ENCODE measurements at places on chromosomes 7 and 10. TPM values are rescaled to one million over a fixed set of nuclear protein-coding genes. Genes with fewer than 3 reads are reported as not detected.
A peak's percentile ranks its signal among the peaks of the same experiment; 100 is the strongest.

DNA sequence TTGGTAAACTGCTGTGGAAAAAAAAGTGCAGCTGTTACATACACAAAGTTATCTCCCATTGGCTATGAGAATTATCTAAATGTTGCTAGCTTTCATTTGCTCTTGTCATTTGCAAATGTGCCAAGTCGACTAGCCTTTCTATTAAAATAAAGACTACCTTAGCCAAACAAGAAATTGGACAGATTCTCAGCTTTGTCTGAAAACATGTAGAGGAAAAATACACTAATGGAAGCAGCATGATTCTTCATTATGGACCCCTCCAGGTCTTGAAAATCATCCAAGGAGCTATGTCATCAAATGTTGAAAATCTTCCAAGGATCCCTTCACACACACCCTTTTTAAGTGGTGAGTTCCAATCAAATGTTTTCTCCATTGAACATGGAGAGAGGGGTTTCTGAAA, 237.7 kb downstream of the ETV1 start:
- H3K36me3 ChIP-seq, result no peaks in the 10 kb centered on the region
- no peak for DNase-seq
- no peak overlapping the region for H3K4me3 ChIP-seq
- H3K4me1 ChIP-seq, result no peaks in the 10 kb centered on the region

- no peak overlapping the region for H3K27ac ChIP-seq
- H3K27me3 ChIP-seq, result no peaks in the 10 kb centered on the region
- no peak overlapping the region for H3K4me3 ChIP-seq
- DNase-seq, result no peak
- H3K4me1 ChIP-seq, result no peaks in the 10 kb centered on the region
- H3K36me3 ChIP-seq, result peaks cover 60% of the 10 kb centered on the region
Observed at GRCh38 chr7:141609576-141609975, 58.4 kb downstream of the AGK start.

DNA sequence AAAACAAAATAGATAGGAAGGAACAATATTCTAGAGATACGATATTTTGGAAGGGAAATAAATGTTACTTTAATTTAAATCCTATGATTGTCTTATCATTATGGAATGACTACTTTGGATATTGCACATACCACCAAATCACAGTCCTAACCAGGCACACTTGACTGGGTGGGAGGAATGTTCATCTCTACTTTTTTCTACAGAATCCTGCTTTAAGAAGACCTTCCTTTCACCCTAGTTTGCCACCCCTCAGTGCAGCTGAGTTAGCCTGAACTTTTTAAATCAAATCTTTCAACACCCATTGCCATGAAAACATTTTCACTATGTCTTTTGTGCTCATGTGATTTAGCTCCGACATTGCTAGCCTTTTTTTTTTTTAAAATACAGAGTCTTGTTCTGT, 38.1 kb downstream of the RELN start:
- no peak overlapping the region for H3K27ac ChIP-seq
- no peaks in the 10 kb centered on the region for H3K4me1 ChIP-seq
- no peak for DNase-seq
- no peak overlapping the region for H3K4me3 ChIP-seq

GRCh38 chr10:74320717-74321116, 169.7 kb downstream of the ADK start:
- no peaks in the 10 kb centered on the region for H3K27me3 ChIP-seq
- H3K27ac ChIP-seq, result no peak overlapping the region
- H3K4me3 ChIP-seq, result no peak overlapping the region
- no peaks in the 10 kb centered on the region for H3K4me1 ChIP-seq

GRCh38 chr10:77318739-77319138, 318.9 kb downstream of the KCNMA1 start:
- no peaks in the 10 kb centered on the region for H3K36me3 ChIP-seq
- peaks cover 28% of the 10 kb centered on the region for H3K27me3 ChIP-seq
- H3K4me3 ChIP-seq, result no peak overlapping the region
- H3K27ac ChIP-seq, result no peak overlapping the region
- H3K4me1 ChIP-seq, result no peaks in the 10 kb centered on the region

DNA sequence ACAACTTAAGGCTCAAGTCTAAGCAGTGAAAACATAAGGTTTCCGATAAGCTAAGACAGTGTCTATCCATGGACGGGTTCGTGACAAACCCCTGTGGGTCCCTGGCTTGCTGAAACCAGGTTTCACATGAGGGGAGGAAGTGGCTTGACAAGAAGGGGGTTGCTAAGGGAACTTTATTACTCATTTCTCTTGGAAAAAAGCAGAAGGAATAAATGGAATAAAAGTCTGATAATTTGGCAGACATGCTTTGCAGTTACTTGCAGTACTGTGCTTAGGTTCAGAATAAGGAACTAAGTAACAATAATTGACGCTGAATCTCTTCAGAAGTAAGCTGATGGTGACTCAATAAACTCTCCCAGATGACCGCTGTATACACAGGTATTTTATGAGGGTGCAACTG, 34.7 kb downstream of the RBM17 start:
- peaks cover 41% of the 10 kb centered on the region for H3K4me1 ChIP-seq
- DNase-seq, result no peak
- no peaks in the 10 kb centered on the region for H3K27me3 ChIP-seq
- H3K4me3 ChIP-seq, result no peak overlapping the region
- H3K36me3 ChIP-seq, result no peaks in the 10 kb centered on the region
- H3K27ac ChIP-seq, result peak overlapping the region; percentile 75

DNA sequence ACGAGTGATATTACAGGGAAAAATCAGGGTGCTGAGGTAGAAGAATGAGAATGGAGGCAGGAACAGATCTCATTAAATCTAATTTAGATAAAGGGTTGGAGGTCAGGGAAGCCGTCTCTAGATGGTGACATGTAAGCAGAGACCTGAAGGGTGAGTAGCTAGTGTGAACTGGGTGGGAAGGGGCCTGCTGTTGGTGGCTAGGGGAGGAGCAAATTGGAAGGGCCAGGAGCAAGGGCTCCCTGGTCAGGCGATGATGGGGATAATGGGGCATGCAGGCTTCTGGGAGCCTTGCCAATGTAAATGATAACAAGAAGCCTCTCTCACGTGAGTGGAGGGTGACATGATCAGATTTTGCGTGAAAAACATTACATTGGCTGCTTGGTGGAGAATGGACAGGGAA, 76.3 kb downstream of the WDFY4 start:
- H3K4me1 ChIP-seq, result no peaks in the 10 kb centered on the region
- DNase-seq, result no peak
- H3K36me3 ChIP-seq, result no peaks in the 10 kb centered on the region
- H3K4me3 ChIP-seq, result no peak overlapping the region
- no peaks in the 10 kb centered on the region for H3K27me3 ChIP-seq

- no peak overlapping the region for H3K27ac ChIP-seq
- no peak overlapping the region for H3K4me3 ChIP-seq
- DNase-seq, result no peak
- no peaks in the 10 kb centered on the region for H3K36me3 ChIP-seq
Observed at GRCh38 chr7:81527651-81528050, 242.2 kb downstream of the HGF start.

PDZD7 gene
- total RNA-seq, result 0.18 TPM

DNA sequence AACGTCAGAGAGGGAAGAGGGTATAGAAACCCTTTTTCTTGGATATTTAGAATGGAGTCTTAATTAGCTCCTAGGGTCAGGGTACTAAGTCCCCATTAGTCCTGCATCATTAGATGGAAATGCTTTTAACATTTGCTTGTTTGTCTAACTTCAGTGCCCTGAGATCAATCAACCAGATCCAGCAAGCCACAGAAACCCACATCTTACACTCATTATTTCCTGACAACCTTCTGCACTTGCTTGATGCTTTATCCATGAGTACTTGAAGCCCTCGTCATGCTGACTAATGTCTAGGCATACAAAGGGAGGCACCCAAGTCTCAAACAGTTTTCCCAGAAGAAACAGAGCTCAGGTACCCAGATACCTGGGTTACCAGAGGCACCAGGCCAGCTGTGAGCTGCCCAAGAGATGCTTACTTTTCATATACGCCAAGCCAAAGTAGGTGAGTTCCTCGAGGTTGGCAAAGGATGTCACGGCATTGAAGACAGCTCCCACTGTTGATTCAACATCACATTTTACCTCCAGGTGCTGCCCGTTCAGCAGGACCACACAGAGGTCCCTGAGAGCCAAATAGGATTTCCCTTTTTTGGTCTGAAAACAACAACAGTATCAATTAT, 42.7 kb downstream of the FRMPD2 start:
- H3K27me3 ChIP-seq, result no peaks in the 10 kb centered on the region
- H3K4me3 ChIP-seq, result no peak overlapping the region
- no peak overlapping the region for H3K27ac ChIP-seq
- no peak for DNase-seq
- H3K4me1 ChIP-seq, result no peaks in the 10 kb centered on the region
- H3K36me3 ChIP-seq, result no peaks in the 10 kb centered on the region

- H3K27ac ChIP-seq, result no peak overlapping the region
- no peaks in the 10 kb centered on the region for H3K4me1 ChIP-seq
- H3K36me3 ChIP-seq, result no peaks in the 10 kb centered on the region
Observed at GRCh38 chr10:130215931-130216231, 79.7 kb downstream of the GLRX3 start.

DNA sequence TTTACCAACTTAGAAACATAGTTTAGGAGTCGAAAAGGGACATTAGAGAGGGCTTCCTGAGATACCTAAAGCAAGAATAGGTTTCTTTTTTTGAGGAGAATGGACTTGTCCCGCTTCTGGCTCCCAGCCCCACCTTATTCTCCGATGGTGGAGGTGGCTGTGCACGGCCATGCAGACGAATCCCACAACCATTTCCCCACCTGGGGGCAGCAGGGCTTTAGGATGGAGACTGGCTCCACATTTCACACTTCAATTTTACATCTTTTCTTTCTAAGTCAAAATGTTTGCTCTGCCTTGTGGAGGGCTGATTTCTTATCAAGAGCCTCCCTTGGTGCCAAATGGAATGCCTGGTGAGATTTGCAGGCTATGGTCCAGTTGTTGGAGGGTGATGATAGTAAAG, 118.5 kb downstream of the GLRX3 start:
- H3K27ac ChIP-seq, result no peak overlapping the region
- H3K4me1 ChIP-seq, result no peaks in the 10 kb centered on the region
- no peak overlapping the region for H3K4me3 ChIP-seq
- no peak for DNase-seq
- no peaks in the 10 kb centered on the region for H3K36me3 ChIP-seq

DNA sequence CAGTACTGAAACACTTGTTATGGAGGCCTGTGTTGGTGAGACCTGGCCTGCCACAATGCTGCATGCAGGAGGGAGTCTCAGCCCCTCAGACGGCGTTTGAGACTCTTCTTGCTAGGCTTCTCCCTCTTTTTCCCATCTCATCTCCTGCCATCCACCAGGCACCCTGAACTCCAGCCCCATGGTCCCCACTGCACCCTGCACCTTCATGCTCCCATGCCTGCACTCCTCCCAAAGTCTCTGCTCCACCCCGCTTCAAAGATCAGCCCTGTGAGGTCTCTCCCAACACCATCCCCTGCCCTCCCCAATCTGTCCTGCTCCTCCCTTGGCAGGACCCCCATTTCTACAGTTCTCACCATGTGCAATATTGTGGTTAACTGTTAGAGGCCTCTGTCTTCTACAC, 61.7 kb downstream of the VOPP1 start:
- H3K27me3 ChIP-seq, result no peaks in the 10 kb centered on the region
- no peaks in the 10 kb centered on the region for H3K36me3 ChIP-seq
- no peak for DNase-seq
- no peak overlapping the region for H3K4me3 ChIP-seq

DNA sequence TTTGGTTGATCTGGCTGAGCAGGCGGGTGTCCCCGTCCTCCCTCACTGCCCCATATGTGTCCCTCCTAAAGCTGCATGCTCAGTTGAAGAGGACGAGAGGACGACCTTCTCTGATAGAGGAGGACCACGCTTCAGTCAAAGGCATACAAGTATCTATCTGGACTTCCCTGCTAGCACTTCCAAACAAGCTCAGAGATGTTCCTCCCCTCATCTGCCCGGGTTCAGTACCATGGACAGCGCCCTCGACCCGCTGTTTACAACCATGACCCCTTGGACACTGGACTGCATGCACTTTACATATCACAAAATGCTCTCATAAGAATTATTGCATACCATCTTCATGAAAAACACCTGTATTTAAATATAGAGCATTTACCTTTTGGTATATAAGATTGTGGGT, 26.9 kb upstream of the TRIM56 start:
- peaks cover 78% of the 10 kb centered on the region for H3K27me3 ChIP-seq
- H3K4me1 ChIP-seq, result no peaks in the 10 kb centered on the region
- no peak overlapping the region for H3K27ac ChIP-seq

VWC2 gene
- total RNA-seq, result 9.1 TPM

HPS1 gene
- total RNA-seq, result 38.6 TPM

GRCh38 chr10:35611750-35612149, 6.6 kb downstream of the GJD4 start:
- no peaks in the 10 kb centered on the region for H3K4me1 ChIP-seq
- DNase-seq, result no peak
- H3K4me3 ChIP-seq, result no peak overlapping the region
- no peaks in the 10 kb centered on the region for H3K36me3 ChIP-seq
- no peaks in the 10 kb centered on the region for H3K27me3 ChIP-seq
- H3K27ac ChIP-seq, result no peak overlapping the region

DNA sequence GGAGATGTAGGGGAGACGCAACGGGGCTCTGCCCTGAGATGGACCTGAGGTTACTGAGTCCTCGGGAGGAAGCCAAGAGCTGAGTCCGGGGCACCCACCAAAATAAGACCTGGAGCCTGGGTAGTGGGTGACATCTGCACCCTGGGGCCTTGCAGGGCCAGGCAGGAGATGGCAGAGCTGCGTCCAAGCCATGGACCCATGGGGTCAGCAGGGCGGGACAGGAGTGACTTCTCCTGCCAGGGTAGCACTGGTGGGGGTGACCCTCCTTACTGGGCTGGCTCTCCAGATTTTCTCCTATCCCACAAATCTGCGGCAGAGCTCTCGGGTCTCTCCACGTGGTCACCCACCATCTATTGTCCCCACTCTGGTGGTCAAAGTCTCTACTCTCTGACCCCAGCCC, 2.1 kb downstream of the GHRHR start:
- no peak overlapping the region for H3K4me3 ChIP-seq
- H3K4me1 ChIP-seq, result no peaks in the 10 kb centered on the region
- no peaks in the 10 kb centered on the region for H3K36me3 ChIP-seq
- no peak overlapping the region for H3K27ac ChIP-seq

CRPPA gene
- 7.8 TPM for total RNA-seq

- no peaks in the 10 kb centered on the region for H3K27me3 ChIP-seq
- H3K36me3 ChIP-seq, result no peaks in the 10 kb centered on the region
- H3K4me1 ChIP-seq, result no peaks in the 10 kb centered on the region
- no peak for DNase-seq
- no peak overlapping the region for H3K27ac ChIP-seq
- H3K4me3 ChIP-seq, result no peak overlapping the region
Observed at GRCh38 chr7:108066486-108066885, 63.5 kb upstream of the LAMB1 start.

AVPI1 gene
- 12.9 TPM for total RNA-seq

GRCh38 chr10:132407243-132407746, 10.3 kb downstream of the PWWP2B start:
- peak overlapping the region; percentile 52 for H3K27ac ChIP-seq
- peak; percentile 74 for DNase-seq
- no peaks in the 10 kb centered on the region for H3K27me3 ChIP-seq
- peaks cover 22% of the 10 kb centered on the region for H3K36me3 ChIP-seq
- H3K4me1 ChIP-seq, result peaks cover 46% of the 10 kb centered on the region

GLI3 gene
- 7.2 TPM for total RNA-seq

FAM25C gene
- not detected for total RNA-seq

Measured in heart right ventricle (tissue), 16 donors.